Stimulated activated CD8-positive, alpha-beta memory T cell treated with anti-CD3 and anti-CD28 coated beads, Interleukin-15, amount 100 ng/mL, for 1 hour (primary cell): ENCODE measurements at places on chromosomes 3 and 15.

DNA sequence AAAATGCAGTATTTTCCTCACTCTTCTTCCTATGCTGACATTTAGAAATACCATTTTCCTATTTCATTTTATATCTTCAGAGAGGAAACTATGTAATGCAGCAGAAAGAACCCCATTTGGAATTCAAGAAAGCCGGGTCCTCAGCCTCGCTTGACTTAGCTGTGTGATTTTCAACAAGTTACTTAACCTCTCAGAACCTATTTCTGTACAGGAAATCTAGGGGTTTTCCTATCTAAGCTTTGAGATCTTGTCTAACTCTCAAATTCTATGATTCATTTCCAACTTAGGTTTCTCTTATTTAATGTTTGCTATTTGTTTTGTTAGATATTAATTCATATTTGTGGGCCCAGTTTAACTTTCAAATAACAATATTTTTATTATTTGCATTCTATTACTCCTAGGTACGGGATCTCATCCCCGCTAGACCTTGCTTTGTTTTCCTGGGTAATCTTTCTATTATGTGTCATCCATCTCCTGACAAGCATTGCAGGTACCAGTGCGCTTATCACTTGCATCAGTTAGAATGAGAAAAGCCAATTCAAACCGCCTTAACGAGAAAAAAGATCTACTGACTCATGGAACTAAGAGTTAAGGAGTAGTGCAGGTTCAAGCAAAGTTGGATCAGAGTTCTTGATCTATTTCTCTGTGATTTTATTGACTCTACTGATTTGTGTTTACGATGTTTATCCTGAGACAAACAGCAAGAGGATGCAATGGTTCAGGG lies 70.6 kb upstream of the BHLHE40 start:
- no peak for DNase-seq

DNA sequence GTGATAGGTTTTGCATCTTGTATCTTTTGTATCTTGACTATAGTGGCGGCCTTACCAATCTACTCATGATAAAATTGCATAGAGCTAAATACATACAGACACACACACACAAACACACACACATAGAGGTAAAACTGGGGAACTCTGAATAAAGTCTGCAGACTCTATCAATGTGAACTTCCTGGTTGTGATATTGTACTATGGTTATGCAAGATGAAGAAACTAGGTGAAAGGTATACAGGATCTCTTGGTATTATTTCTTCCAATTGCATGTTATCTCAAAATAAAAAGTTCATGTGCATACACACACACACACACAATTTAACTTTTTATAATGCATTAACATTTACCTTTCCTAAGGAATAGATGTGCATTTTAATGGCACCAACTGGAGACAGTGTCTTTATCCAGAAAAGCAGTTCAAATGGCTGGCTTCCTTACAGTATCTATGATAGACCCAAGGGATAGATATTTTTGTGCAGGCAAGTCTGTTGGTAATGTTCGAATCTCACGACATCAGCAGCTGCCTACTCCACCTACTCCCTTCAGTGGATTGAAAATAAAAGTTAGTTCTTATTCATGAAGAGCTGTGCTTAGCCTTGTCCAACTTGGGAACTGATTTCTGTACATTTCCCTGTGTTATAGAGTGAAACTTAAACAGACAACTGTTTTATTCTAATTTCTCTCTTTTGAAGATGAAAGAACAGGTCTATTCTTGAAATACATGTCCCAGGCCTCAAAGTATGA lies 46.9 kb upstream of the SPRED1 start:
- no peak for DNase-seq

GRCh38 chr15:96333131-96334016 lies 2.9 kb downstream of the NR2F2 start:
- DNase-seq = no peak

GRCh38 chr15:88490036-88490435 lies 22.5 kb downstream of the MRPS11 start:
- no peak for DNase-seq

DNA sequence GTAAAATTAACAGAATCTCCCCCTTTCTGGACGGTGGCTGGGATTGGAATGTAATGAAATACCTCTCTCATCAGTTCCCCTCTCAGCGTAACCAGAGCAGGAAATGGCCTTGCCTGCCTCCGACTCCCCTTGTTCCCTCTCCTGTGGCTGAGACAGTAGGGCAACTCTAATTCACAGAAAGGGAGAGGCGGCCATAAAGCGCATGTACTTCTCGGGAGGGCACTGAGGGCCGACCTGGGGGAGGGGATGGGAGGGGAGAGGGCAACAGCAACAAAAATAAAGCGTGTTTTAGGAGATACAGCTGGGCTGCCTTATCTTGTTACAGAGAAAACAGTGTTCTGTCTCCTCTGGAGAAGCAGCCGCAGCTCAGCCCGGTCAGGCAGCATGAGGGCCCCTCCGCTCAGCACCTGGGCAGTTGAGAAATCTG lies 783.3 kb upstream of the ARRDC4 start:
- no peak for DNase-seq

DNA sequence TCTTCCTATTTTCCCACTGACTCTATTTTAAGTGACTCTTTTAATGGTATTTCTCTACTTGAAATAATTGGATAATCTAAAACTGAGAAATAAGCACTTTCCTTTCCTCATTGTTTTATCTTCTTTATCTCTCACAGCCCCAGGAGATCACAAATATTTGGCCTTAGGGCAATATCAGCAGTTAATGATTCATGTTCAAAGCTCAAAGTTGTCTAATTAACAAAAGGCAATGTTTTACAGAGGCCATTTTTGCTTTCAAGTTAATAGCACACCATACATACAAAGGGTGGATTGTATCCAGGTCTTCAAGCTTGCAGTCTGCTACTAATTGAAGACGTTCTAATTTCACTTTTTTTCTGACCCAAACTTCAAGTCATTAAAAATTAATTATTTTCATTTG lies 120.1 kb downstream of the LRRN1 start:
- DNase-seq = no peak

- no peak for DNase-seq
Observed at GRCh38 chr15:98690272-98690950, 42.1 kb downstream of the IGF1R start.

DNA sequence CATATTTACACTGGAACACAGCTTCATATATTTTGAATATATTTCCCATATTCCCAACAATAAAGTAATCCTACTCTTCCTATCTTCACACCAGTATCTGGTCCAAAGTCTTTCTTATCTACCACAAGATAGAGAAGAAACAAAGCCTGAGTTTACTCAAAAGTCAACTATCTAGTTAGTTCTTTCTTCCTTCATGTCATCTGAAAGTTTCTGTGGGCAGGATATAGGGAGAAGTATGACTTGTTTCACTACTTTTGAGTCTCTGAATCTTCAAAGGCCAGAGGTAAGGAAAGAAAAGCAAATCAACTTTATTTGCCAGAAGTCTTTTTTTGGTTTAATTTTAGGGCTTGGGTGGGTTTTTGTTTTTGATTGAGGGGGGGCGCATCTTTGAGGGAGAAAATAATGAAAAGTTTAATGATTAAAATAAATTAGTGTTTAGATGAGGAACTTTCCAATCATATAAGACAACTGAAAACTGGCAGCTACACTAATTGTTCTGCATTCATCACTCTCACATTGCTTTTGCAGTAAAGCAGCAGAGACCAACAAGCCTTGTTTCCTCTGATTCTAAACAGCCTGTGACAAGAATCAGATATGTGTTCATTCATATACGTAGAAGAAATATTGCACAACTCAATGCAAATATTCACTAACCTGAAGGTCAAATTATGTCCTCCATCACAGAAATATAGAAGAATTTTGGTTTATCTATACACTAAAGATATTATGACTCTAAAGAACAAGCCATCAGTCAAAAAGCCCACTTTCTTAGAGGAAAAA lies 421.4 kb downstream of the SHQ1 start:
- no peak for DNase-seq

DNA sequence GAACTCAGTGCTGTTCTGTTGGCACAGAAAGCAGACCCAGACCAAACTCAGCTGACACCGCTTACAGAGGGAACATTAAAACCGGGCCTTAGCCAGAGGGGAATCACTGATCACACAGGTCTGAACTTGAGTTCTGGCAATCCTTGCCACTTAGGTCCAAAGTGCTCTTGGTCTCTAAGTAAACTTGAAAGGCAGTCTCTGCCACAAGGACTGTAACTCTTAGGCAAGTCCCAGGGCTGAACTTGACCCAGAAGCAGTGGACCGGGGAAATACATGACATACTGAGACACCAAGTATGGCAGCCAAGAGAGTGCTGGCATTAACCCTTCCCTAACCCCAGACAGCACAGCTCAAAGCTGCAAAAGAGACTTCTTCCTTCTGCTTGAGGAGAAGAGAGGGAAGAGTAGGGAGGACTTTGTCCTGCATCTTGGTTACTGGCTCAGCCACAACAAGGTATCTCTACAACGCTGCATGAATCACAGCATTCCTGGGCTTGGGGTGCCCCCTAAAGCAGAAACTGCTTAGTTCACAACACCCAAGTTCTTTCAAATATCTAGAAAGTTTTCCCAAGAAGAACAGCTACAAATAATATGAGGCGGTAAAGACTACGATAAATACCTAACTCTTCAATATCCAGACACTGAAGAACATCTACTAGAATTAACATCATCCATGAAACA lies 32.5 kb downstream of the NAALADL2 start:
- no peak for DNase-seq

DNA sequence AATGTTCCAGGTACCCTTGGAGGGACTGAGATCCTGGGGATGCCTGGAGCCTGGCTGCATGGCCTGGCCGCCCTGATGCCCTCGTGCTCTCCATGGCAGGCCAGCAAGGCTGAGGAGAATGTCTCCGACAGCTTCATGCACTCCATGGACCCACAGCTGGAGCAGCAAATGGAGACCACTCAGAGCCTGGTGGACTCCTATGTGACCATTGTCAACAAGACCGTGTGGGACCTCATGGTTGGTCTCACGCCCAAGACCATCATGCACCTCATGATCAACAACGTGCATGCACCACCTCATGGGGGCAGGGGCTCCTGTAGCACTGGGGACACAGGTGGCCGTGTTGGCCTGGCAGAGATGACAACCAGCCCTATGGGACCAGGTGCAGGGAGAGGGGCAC lies 19.7 kb downstream of the GOLGA6A start:
- DNase-seq = no peak

DNA sequence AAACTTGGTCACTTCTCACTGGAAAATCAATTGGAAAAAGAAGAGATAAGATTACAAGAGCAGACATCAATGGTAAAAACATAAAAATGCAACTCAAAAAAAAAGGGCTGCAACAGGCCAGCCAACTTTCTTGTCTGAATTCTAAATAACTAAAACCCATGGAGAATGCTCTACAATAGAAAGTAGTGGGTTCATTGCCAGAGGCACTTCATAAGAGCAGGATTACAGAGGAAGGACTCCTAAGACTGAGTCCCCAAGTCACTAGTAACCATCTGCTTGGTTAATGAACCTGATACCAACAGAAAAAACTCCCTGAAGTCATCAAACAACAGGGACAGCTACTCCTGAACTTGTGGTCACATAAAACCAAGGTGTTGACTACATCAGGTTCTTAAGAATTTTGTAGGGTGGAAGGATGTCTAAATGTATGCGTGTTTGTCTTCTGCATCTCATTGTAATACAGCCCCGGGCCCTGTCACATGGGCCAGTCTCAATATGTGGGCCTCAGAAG lies 148.6 kb downstream of the IMPG2 start:
- DNase-seq = no peak

GRCh38 chr15:51842852-51843737 lies 13.6 kb downstream of the TMOD3 start:
- DNase-seq = no peak

DNA sequence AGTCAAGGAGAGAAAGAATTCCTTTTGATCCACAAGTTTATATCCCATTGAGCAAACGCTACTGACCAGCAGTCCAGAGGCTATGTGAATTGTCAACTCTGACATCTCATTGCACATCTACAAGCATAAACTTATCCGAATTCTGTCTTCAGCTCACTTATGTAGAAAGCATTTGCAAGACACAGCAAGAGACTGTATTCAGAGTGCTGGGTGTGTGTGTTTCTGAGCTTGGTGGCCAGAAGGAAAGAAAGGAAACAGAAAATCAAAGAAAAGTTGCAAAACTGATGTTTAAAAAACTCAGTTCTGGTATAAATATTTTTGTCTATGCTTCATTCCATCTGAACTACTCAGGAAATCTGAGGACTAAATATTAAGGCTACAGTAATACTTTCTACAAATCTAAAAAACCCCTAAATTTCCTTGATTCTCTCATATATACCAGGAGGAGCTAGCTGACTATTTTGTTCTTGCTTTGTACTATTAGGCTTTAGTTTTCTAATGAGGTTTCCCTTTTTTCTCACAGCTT lies 45.5 kb downstream of the LSAMP start:
- no peak for DNase-seq

DNA sequence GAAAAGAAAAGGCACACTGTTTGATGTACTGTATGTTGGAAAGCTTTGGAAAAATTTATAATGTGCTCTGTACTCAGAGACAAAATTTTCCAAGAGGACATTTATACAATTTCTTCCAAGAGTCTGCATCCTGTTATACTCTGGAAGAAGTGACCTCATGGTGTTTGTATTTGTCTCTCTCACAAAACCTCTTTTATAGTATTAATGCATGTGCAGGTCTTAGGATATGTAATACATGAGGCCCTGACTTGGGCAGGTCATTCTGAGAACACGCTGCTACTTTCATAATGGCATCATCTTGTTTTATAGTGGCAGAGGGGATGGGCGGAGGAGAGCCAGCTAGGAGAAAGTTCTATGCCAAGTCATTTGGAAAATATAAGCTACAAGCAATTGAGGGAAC lies 72.0 kb upstream of the P3H2 start:
- DNase-seq = no peak

DNA sequence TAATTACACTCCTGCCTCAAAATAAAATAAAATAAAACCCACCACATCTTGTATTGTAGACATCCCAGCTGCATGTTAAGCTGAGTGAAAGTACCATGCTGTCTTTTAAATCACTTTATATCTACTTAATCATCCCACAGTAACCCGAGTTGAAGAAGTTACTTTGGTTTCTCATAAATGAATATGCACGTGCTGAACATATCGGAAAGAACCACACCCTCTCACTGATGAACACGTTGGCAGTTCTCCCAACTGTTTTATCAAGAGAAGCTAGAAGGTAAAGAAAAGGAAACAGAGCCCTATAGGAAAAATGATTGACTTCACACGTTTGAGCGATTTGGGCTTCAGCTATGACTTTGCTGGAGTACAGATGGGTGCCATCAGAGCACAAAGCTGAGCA lies 15.9 kb upstream of the TM4SF19 start:
- no peak for DNase-seq

- no peak for DNase-seq
Observed at GRCh38 chr3:157844800-157845565, 261.2 kb downstream of the SHOX2 start.

GRCh38 chr3:57031631-57032541 lies 28.6 kb upstream of the SPATA12 start:
- DNase-seq = no peak

GRCh38 chr3:45120359-45121158 lies 25.6 kb downstream of the CDCP1 start:
- DNase-seq = no peak

DNA sequence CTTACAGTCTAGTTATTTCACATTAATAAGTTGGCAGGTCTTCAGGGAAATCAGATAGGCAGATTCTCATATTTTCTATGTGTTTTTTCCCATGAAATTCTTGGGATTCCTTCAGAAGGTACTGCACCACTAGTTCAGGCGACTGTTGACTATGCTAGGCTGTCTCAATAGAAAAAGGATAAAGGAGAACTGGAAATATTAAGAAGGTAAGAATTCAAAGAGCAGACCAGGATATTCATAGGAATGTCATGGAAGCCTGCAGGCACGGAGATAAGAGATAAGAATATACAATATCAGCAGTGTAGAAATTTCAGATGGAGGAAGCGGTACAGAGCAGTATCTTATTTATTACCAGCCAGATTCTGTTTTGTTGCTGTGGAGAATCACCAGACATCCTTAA lies 432.1 kb upstream of the MDFIC2 start:
- no peak for DNase-seq
